ENCODE measurements at places on chromosomes 13 and 19.
A peak's percentile ranks its signal among the peaks of the same experiment; 100 is the strongest.

DNA sequence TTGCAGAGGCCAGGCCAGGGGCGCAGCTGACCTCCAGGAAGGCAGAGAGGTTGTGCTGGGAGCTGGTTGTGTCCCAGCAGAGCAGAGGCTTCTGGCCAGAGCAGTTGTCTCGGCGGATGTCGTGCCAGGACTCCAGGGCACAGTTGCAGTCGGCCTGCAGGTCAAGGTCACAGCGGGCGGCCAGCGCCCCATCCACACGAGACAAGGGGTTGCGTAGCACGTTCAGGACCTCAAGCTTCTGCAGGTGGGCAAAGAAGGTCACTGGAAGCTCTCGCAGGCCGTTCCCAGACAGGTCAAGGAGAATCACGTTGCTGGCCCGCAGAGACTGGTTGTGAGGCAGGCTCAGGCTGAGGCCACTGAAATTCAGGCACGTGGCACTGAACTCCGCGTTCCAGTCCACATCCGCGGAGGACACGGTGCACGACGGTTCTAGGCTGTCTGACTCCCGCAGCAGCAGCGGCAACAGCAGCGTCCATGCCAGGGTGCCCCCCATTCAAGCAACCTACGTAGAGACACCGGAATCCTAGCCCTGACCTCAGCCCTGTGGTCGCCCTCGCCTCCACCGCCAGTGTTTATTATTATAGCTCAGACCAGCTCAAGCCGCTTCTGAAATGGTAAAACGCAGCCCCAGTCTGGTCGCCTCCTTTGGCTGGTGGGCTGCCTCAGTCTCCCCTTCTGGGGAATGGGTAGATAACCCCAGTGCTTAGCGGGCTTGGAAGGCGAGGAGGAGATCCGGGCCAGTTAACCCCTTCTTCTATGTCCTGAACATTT, 766 bp downstream of the LRRC25 start:
- no peak for DNase-seq

- DNase-seq, result peak; percentile 92
Measured at GRCh38 chr19:12956446-12957388, at the start of gene GADD45GIP1. Gene GADD45GIP1, minus strand, starts transcription at chr19:12957223. Its CDS starts 11 bp downstream, at chr19:12957212.

- peak; percentile 69 for DNase-seq
Measured at GRCh38 chr13:111183959-111184358, 68.8 kb downstream of the ARHGEF7 start.

- DNase-seq, result no peak
Measured at GRCh38 chr19:16860118-16860517, 28.7 kb upstream of the F2RL3 start.

GRCh38 chr13:43132257-43132656, 108.9 kb downstream of the DNAJC15 start:
- DNase-seq, result peak; percentile 38

GRCh38 chr13:97069050-97069815, 75.0 kb upstream of the OXGR1 start:
- no peak for DNase-seq

- DNase-seq, result no peak
Measured at GRCh38 chr19:55106591-55106990, 10.8 kb downstream of the PPP1R12C start.

DNA sequence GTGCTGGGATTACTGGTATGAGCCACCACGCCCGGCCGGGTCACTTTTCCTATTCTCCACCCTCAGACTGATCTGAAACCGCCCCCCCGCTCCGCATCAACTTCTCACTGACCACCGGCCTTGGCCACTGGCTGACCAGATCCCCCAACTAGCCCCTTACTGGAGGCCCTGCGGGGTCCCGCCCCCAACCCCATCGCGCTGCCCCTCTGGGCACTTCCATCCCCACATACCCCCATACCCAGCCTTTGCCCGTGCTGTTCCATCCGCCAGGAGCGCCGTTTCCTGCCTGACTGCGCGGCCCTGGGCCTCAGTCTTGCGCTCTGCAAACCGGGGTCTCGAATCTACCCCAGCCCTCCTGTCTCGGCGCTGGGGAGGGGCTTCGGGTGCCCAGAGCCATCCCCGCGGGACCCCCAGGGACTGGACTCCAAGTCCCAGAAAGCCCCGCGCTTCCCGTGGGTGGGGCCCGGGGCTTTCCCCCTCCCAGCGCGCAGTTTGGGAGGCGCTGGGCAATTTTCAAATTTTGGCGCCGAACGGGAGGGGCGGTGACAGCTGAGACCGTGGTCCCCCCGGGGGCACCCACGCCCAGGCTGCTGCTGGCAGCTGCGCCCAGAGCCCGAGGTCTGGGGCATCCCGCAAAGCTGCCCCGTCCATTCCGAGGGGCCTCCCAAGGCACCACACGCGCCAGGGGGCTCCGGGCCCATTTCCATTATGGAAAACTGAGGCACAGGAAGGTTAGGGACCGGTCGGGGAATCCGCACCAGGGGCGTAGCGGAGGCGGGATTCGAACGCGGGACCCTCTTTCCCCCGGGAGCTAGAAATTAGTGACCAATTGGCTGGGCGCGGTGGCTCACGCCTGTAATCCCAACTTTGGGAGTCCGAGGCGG, 5.2 kb upstream of the LMNB2 start:
- DNase-seq, result peak; percentile 83

DNA sequence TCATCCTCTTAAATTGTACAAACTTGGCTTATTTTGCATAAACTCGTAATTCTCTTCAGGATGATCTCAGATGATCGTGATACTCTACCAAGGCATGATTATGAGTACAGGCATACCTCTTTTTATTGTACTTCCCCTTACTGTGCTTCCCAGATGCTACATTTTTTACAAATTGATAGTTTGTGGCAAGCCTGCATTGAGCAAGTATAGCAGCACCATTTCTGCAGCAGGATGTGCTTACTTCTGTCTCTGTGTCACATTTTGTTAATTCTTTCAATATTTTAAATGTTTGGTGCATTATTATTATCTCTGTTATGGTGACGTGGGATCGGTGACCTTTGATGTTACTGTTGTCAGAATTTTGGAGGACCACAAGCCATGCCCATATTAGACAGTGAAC, 752.3 kb downstream of the PCDH9 start:
- DNase-seq, result no peak

DNA sequence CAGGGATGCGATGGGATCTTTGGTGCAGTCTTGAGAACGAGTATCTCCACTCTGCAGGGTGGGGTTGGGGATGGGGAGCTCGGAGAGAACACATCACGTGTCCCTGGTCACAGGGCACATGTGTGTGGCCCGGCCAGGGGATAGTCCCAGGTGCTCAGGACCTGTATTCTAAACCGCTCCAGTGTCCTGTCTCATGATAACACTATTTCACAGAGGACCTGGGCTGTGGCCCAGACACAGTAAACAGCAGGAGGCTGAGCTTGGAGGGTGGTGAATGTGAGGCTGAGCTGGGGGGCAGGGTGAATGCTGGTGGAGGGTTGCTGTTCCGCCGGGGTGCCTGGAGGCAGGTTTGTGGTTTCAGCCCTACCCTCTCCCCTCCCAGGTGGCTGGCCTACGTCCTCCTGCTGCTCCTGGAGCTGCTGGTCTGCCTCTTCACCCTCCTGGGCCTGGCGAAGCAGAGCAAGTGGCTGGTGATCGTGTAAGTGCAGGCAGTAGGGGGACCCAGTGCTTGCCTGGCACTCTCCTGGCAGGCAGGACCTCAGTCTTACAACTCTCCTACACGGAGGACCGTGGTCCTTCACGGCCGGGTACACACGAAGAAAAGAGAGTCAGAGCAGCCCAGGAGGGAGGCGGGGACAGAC, 11.1 kb downstream of the TTYH1 start:
- DNase-seq, result no peak

GRCh38 chr13:75071796-75072195, 410.2 kb downstream of the TBC1D4 start:
- no peak for DNase-seq

GRCh38 chr13:71219698-71220415, 647.1 kb downstream of the DACH1 start:
- DNase-seq, result no peak

- no peak for DNase-seq
Measured at GRCh38 chr13:84605927-84606326, 723.7 kb upstream of the SLITRK1 start.

DNA sequence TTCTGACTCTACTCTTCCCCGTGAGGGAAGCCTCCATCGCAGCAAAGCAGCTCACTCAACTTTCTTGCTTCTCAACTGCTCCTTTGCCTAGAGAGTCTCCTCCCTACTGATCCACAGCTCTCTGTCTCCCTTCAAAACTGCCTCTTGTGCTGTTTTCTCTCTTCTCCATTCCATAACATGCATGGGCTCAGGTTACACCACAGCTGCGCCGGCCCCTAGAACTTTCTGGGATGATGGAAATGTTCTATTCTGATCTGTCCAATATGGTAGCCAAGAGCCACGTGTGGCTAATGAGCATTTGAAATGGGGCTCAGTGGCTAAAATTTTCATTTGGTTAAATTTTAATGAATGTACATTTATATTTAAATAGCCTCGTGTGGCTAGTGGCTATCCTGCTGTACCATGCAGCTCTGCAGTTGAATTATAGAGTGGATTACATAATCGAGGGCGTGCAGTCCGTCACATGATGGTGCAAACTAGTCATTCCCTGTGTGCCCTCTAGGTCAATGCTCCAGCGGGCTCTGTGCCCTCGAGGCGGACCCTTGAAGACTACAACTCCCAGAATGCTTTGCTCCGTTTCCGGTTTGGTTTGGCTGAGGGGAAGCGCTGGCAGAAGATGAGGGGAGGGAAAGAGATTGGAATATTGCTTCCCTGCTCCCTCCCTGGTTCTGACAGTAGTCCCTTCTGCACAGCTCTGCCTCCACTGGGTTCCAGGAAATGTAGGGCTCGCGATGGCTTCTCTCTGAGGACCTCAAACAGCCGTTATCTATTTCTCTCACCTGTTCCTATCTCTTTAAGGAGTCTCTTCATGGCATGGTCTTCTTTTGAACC, 109.8 kb downstream of the CACNA1A start:
- DNase-seq, result peak; percentile 38

GRCh38 chr13:96816261-96816660, 178.0 kb downstream of the OXGR1 start:
- DNase-seq, result no peak

- no peak for DNase-seq
Measured at GRCh38 chr13:107870400-107870799, 344.9 kb downstream of the LIG4 start.

- DNase-seq, result no peak
Measured at GRCh38 chr19:50659318-50660087, 10.3 kb downstream of the C19orf81 start.

- no peak for DNase-seq
Measured at GRCh38 chr13:110950819-110951570, 36.1 kb upstream of the ANKRD10 start.

DNA sequence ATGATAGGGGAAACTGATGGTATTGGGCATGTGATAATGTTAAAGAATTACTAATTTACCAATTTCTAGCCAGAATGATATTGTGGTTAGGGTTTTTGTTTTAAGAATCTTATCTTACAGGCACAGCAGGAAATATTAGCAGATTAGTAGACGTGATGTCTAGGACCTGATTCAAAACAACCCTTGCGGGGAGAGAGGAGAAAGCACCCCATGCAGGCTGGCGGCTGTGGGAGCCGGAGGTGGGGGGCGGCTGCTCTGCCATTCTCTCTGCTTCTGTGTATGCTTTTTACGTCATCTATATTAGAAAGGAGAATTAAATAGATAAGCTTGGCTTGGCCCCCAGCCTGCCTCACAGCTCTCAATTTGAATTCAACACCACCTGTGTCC, 41.5 kb downstream of the MLLT1 start:
- no peak for DNase-seq

- no peak for DNase-seq
Measured at GRCh38 chr19:41089959-41090358, 1.7 kb downstream of the CYP2A13 start.

DNA sequence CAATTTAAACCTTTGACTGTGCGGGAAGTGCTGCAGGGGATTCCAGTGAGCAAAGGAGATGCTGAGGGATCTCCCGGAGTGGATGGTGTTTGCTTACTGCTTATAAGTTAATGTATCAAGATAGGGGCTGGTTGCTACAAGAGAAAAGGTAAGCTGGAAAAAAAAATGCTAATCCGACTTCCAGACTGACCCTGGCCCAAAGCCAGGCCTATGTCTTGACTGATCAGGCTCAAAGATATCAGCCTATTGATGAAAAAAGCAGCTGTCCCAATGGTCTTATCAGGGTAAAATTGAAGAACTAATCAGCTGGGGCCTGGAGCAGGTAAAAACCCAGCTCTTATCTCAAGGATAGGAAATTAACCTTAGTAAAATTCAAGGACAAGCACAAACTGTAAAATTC, 10.9 kb upstream of the ZNF90 start:
- DNase-seq, result no peak

DNA sequence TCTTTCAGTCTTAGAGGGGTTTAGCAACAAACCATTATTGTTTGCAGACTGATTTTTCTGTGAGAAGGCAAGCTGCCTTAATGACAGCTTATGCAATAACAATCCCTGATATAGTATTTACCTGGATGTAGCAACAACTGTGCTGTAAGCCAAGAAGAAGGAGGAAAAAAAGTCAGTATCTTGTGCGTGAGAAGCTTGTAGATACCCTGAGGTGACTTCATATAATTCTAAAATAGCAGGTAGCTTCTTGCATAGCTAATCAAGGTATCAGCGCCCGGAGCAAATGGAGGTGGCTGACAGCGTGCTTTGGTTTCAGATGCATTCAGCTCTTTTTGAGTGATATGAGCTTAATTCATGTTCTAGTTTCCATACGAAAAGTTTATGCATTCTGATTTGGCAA, 309.8 kb downstream of the KLF5 start:
- DNase-seq, result no peak

DNA sequence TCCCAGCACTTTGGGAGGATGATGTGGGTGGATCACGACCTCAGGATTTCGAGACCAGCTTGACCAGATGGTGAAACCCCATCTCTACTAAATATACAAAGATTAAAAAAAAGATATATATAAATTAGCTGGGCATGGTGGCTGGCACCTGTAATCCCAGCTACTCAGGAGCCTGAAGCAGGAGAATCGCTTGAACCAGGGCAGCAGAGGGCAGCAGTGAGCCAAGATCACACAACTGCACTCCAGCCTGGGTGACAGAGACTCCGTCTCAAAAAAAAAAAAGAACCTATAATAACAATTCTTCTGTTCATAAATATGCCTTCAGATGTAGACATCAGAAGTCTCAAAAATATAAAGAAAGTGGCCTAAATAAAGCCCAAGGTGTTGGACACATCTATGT, 7.6 kb downstream of the ZNF737 start:
- DNase-seq, result no peak

GRCh38 chr19:40755791-40756190, 4.8 kb downstream of the SNRPA start:
- DNase-seq, result no peak

GRCh38 chr13:77180011-77180410, 146.9 kb downstream of the MYCBP2 start:
- no peak for DNase-seq

- no peak for DNase-seq
Measured at GRCh38 chr19:8163759-8164158, 14.4 kb upstream of the FBN3 start.
